ENCODE measurements at places on chromosomes 4 and X.

DNA sequence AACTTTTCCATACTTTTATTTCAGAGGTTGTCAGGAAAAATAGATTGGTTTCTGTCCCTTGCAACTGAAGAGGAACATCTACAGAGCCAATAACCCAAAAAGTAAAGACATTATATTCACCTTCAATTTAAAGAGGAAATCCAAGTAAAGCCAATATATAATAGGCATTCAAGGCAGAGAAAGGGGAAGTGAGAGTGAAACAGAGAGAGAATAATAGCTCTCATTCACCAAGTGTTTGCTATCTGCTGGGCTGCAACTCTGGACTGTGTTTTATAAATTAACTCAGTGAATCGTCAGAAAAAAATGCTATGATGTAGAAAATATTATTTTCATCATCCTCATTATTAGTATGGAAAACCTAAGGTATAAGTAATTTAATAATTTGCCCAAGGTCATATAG is 448.5 kb downstream of the TRAM1L1 start:
- DNase-seq, result no peak

DNA sequence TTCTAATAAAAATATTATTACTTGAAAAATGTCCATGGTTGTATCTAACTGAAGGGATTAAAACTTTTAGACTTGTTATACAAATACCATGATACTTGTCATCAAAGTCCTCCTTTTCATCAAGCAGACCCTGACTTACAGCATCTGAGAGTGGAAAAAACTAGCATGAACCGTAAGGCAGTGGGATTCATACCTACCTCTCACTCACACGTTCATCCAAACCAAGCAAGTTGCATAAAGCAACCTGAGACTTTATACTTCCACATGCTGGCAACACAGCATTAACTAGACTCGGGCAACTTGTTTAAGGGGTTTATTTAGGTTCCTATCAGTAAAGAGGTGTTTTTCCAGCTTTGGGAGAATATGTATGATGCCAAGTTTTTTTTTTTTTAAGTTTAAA is 22.6 kb upstream of the TLR7 start:
- DNase-seq, result no peak

GRCh38 chr4:151117371-151117962 is 18.0 kb downstream of the RPS3A start:
- DNase-seq, result no peak

DNA sequence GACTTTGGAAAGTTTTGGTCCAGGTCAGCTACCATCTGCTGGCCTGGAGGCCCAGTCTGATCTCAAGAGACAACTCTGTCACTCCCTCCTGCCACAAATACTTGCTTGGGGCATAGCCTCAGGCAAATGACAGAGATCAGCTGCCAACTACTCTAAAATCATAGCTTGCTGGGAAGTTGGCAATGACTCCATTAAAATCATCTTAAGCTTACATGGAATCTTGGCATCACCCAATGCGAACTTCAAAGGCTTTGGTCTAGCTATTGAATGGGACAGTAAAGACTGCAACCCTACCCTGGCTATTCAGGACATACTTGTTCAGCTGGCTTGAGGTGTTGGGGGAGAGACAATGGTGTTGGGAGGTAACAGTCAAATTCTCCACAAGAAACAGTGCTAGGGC is 7.0 kb upstream of the USO1 start:
- no peak for DNase-seq

DNA sequence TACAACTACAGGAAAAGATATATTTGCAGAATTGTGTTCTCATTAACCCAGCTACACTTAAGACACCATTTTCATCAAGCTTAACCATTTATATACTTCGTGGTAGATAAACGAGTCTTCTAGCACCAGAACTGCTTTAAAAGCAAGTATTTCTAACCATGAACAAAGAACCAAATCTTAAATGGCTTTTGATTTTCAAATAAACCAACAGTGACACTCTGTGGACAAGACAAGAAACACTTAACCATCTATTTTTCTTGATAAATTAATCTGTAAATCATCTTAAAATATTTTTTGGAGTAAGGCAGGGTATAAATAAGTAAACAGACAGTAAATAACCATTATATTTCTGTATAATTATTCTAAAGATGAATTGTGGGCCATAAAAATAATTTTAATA is 10.2 kb downstream of the BEND2 start:
- DNase-seq, result no peak

DNA sequence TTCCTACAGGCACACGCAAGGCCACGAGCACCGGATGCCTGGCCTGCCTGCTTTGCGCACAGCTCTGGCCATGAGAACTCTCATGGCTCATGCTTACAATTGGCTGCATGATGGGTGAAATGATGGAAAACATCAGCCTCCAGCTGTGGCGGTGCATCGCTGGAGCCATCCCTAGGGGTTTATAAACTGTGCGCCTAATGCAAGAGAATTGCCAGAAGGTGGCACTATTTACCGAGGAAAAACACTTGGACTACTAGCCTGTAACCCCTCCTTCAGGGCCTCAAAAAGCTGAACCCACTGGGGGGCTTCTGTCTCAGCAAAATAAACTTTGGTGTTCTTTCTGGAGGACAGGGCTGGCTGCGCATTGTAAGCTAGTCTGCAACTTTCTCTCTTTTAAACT is 51.9 kb downstream of the PHKA2 start:
- DNase-seq, result no peak

DNA sequence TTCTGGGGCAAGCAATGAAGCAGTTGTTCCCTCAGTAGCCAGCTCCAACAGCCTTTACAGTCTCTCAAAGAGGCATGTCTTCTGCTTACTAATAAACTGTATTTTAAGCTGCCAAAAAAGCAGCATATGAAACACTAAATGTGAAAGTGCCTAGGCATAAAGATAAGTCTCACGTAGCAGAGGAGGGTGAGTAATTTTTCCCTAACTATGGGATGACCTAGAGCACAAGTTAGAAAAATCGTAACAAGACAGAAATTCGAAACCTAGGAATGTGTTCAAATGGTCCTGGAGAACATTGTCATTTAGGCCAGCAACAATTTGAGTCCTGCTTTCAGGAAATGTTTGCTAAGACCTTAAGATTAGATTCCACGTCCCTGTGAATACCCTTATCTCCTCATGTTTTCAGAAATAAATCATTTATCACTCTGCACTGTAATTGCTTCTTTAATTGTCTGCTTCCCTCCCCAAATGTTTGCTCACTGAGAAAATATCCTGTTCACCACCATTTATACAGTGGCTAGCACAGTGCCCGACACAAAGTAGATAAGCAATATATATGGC is 222.2 kb downstream of the KCNIP4 start:
- no peak for DNase-seq

DNA sequence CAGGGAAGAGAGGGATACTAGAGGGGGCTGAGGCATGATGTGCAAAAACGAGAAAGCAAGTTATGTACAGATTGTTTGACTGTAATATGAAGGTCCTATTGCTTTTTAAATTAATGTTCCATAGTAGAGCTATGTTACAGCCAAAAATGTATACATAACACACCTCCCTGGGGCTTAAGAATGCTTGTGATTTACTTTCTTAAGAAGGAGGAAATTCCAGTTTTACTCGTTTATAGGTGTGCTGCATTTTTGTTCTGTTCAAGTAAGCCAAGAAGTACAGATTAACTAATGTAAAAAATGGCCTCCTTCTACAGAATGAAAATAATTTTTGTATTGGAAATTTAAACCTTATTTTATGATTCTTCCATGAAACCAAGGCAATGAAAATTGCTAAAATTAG is 614.4 kb upstream of the NR3C2 start:
- no peak for DNase-seq

DNA sequence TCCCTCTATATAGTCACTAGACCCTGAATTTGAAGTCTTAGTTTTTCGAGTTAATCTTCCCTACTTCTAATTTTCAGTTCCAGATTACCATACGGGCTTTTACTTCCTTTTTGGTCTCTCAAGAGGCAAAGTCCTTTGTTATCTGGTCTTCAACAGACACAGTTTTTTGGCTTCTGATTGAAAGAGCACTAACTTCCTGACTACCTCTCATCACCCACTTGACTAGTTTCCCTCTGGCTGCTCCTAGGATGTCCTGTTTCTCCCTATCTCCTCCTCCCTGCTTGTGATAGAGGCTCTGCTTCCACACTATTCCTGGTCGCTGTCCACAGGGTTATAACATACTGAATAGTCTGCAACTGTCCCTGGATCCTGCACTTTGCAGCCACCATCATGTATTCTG is 16.7 kb upstream of the WDR44 start:
- DNase-seq, result peak; percentile 9

DNA sequence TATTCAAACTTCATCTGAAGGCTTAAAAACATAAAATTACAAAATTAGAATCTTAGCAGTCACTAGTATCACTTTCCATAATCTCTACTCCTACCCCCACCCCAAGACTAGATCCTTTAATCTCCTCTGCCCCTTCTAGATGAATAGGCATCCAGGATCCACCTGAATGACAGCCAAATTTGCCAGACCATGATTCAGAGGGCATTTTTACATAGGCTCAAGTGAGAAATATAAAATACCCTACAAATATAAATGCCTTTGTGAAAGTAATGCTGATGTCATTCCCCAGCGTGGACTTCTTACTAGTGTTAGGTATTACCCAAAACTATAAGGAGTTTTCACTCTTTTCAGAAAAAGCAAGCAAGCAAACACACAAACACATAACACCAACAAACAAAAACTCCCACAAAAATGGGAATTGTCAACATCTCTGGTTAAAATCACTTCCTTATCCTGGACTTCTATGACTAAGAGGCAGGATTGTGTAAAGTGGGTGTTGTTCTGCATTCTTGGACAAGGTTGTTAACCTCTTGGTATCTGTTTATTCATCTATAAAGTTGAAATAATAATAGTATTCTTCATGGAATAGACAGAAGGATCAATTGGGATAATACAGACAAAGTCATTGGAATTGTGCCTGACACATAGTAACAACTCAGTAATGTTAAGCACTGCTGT is 51.3 kb upstream of the TMPRSS11F start:
- DNase-seq, result no peak

DNA sequence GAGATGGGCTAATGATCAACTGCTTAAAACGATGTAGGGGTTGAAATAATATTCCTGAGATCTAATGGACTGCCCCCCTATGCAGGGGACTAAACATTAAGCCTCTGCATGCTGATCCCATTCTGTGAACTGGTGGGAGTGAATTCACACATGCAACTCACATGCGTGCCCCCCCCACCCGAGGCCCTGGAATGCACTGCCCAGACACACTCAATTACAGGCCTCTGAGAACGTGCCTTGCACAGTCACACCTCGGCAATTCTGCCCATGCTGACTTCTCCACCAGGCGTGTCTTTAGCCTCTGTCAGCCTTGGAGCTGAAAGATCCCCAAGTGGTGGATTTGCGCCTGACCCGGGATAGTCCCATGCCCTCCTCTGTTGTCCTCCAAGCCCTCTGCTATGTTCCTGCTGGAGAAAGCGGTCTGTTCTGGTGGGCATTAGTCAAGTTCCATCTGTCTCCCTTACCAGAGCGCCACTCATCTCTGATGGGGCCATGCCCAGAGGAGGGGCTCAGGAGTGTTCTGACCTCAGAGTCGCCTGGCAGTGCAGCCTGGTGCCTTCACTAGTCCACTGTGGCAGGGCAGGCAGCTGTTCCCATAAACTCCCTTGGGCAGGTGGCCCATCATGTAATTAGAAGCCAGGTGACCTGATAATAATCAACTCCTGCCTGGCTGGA is 86.5 kb downstream of the DRD5 start:
- no peak for DNase-seq

- no peak for DNase-seq
These were observed at the start of gene KCNIP4 for GRCh38 chr4:21948347-21949072. Gene KCNIP4 (minus strand): TSS chr4:21948772.

DNA sequence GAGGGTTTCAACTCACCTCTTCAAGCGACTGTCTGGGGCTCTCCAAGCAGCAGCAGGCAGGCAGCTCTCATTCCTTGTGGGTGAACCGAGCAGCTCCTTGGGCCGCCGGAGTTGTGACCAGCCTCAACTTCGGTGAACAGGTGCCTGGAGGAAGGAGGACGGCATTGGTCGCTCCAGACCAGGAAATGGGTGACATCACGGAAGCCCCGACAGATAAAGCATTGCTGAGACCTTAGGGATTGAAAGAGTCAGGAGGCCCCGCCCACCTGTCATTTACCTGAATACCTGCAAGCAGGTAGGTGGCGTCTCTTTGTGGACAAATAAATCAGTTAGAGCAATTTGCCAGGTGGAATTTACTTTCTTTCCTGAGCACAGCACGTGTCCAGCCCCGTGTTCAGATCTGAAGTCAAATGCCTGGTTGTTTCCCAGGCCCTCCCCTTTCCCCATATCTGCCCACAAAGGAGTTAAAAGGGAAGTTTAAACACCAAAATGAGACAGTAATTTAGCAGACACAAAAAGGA is at the start of gene LNX1:
Gene LNX1, minus strand, starts transcription at position 115 of the 521 bp plus-strand sequence. CDS start 17,484 bp downstream, outside the sequence.
- DNase-seq, result no peak

- DNase-seq, result no peak
These were observed 115.4 kb upstream of the EMCN start for GRCh38 chr4:100633269-100633668.

GRCh38 chr4:126850286-126850685 is 782.5 kb upstream of the INTU start:
- DNase-seq, result no peak

GRCh38 chr4:83025563-83025962 is 9.4 kb upstream of the COPS4 start:
- DNase-seq, result no peak

DNA sequence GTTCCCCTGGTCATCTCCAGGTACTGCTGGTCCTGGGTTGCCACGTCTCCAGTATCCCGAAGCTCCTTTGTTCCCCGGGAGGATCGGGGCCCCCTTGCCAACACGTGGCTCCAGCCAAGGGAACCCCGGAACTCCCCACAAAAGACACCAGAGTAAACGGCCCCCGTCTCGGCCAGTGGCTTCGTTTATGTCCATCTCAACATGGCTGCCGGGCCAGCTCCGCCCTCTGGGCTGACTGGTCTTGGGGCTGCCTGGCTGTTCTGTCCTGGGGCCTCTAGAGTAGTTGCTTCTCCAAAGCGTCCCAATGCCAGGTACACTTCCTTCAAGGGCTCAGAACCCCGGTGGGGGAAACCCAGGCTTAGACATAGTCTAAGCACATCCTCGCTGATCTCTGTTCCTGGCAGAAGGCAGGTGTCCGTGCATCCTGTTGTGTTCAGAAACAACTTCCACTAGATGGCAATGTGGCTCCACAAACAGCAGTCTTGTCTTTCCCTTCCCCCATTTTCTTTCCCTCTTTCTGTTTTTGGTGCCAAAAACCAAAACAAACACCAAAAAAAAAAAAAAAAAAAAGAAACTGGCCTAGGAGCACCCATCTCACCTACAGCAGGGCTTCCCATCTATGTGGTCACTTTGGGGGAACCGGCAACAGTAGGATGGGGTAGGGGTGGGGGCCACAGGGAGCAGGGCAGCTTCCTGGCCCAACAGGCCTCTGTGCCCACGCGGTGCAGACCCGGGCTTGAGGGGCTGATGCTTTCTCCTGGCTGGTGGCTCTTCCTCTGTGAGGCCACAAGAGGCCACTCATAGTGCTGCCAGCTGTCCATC is 35.3 kb downstream of the NBDY start:
- DNase-seq, result no peak

- DNase-seq, result no peak
These were observed 14.6 kb upstream of the SULT1E1 start for GRCh38 chr4:69874507-69874906.

GRCh38 chr4:156158747-156159146 is 205.1 kb upstream of the CTSO start:
- no peak for DNase-seq
